ENCODE measurements at places on chromosomes 5 and 9.

GRCh38 chr5:135215617-135216470, 181.8 kb upstream of the PITX1 start:
- no peak for DNase-seq

- no peak for DNase-seq
These were observed 189.1 kb downstream of the ADGRV1 start for GRCh38 chr5:90747693-90748092.

GRCh38 chr9:126024581-126025230, 277.5 kb downstream of the PBX3 start:
- DNase-seq: no peak

- DNase-seq: no peak
These were observed 8.6 kb downstream of the BHMT start for GRCh38 chr5:79120221-79120620.

DNA sequence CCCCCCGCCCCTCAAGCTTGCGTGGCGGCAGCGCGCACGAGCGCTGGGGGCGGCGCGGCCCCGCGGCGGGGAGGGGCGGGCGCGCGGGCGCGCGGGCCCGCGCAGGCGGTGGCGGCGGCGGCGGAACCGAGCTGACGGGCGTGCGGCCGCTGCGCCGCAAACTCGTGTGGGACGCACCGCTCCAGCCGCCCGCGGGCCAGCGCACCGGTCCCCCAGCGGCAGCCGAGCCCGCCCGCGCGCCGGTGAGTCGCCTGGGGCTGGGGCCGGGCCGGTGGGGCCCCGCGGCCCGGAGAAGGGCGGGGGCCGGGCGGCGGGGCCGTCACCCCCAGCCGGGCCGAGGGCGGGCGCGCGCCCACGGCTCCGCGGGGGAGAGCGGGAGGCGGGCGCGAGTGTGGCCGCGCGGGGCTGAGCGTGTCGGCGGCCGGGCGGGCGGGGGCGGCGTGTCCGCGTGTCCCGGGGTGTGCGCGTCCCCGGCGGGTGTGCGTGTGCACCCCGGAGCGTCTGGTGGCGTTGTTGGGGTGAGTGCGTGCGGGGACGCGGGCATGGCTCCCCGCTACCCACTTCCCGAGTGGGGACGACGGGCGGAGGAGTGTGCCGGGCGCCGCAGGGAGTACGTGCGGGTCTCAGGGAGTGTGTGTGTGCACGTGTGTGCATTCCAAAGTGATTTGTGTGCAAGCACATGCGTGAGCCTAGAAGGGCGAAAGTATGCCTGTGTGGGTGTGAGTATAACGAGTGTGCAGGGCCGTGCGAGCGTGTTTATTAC, at the start of gene NEK6:
NEK6 (plus strand) TSS at position 106 of the 763 bp plus-strand sequence. CDS start 44,016 bp downstream, outside the sequence.
- no peak for DNase-seq

DNA sequence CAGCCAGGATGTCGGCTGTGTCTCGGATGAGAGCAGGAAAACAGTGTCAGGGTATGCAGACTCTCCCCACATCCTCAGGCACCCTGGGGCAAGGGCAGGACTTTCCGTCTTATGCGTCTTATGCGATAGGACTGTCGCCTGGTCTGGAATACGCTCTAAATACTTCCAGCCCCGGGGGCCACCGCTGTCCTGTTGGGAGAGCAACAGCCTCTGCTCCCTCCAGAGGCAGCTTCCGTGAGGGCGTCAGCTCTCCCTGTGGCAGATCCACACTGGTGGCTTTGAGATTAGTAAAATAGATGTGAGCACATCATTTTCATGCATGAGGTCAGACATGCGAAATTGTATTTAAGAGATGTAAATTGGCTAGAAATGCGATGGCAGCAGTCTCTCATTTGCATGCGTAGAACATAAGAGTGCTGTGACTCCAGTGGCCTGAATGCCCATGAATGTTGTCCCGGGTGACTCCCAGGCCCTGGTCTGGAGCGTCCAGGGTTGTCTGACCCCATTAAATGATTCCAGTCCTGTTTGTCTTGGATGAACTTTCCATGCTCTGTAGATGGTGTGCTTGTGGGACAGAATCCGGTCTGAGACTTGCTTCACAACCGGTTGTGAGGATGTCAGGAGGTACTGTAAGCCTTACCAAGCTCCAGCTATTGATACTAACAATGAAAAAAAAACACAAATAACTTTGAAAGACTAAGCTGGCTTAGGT, 228.2 kb downstream of the SYK start:
- no peak for DNase-seq

DNA sequence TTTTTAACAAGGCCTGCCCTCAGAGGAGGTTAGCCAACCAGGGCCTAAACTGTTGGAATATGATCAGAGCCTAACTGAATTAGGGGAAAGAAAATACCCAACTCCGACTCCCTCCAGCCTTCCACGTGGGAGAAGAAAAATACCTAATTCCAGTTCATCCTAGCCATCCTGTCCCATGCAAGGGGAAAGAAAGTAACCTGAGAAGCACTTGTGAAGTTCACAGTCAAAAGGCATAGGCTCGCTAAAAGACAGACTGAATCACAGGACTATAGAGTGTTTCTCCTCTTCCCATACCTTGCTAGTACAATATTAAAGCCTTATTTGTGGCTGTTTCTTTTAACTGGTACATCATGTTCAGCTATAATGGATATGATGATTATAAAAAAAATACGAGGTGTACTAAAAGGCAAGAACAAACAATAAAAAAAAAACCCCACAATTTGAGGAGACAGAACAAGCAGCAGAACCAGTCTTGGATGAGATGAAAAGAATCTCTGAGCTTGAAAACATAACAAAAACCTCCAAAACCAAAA, 18.0 kb upstream of the ATP10B start:
- no peak for DNase-seq

GRCh38 chr5:11212706-11213105, 451.7 kb upstream of the DAP start:
- DNase-seq: no peak

DNA sequence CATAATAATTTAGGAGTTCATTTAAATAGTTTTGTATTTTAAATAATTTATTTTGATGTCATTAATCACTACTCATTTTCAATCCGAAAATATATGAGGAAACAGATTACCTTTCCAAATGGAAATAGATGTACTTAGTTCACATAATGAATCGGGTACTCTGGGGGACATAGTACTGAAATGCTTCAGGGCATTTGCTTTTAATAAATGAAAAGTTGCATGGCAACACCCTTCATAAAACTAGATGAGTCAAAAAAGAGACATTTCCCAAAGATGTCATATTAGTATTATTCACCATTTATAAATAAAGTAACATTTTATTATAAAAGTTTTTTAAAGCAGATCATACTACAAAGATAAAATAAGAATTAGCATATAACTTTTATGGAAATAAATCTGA, 177.8 kb downstream of the MCTP1 start:
- DNase-seq: no peak

DNA sequence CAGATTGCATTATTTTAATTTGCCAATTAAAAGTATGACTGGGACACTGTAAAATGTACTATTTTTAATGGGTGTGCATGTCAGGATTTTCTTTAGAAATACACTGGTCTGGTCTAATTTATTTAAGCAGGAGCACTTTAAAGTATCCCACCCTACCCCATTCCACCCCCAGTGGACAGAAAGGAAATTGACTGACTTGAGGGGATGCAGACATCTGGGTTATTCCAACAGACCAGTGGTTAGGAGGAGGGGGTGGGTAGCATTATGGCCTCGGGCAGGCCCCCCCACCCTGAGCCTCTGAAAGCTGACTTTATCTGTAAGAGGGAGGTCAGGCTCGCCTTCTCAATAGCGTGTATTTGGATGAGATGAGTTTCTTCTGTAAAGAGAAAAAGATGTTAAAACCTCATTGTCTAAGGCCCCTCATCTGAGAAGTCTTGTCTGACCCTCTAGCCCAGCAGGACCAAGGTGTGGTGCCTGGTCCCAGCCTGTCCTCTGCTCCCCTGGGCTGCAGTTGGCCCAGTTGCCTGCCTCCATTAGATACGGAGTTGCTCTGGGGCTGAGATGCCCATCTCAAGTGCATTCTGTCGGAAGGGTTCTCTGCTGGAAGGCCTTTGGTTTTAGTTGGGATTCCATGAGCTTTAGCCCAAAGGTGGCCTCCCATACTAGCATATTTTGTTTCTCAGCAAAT, 4.4 kb downstream of the HNRNPAB start:
- DNase-seq: no peak

DNA sequence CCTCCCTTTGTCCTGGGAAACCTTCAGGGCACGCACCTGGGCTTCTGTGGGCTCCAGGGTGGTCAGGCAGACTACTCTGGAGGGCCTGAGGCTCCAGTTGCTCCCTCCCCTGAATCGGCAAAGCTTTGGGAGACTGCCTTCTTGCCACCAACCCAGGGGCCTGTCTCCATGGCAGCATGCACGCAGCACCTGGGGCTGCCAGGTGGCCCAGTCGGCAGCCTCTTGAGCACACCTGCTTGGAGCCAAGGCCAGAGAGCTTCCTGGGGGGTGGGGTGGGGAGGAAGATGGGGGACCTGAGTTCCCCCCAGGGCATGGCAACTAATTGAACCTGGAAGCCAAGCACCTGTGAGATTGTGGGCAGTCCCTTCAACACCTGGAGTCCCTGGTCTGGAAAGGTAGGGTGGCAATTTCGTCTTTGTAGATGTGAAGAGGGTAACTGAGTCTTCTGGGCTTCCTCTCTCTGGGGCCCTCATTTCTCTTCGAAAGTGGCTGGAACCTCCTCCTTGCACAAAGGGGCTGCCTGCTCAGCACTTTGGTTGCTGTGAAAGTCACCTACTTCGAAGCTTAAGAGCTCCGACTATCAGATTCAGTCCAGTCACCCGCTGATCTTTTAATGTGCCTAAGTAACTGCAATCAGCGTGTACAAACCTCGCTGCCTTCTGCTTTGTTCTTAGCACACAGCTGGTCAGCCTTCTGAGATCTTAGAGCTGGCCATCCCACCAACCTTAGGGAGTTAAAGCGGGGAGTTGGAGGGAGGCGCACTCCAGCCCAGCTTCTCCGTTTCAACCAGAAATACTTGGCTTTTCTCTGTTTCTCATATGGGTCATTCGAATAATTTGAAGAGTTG, 4.0 kb downstream of the RNF183 start:
- DNase-seq: peak; percentile 83

DNA sequence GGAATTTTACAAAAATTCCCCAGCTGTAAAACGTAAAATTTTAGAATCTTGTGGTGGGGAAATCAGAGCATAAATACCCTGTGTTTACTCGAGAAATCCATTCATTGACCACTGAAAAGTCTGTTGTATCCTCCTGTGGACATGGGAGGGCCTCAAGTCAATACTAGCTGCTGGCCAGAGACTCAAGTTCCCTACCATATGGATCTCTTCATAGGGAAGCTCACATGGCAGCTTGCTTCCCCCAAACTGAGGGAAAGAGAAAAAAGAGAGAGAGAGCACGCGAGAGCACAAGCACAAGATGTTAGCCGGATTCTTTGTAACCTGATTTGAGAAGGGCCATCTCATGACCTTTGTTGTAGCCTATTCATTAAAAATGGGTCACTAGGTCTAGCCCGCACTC, 591.9 kb downstream of the LRRC70 start:
- DNase-seq: no peak

- DNase-seq: peak; percentile 14
These were observed at the start of gene P4HA2 for GRCh38 chr5:132227485-132228240. P4HA2 (minus strand) TSS chr5:132227853; CDS start chr5:132218626, 9,227 bp downstream.

DNA sequence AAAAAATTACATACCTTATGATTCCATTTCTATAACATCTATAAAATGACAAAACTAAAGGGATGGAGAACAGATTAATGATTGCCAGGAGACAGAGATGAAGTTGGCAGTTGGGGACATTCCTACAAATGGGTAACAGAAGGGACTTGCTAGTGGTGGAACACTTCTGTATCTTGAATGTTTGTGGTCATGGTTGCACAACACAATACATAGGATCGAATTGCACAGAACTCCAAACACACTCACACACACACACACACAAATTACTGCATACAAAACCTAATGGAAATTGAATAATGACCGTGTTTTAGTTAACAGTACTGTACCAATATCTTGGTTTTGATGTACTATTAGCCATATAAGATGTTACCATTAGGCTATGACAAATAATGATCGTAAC, 330.7 kb upstream of the POU5F2 start:
- no peak for DNase-seq

GRCh38 chr9:91100878-91101450, 260.8 kb downstream of the AUH start:
- no peak for DNase-seq

DNA sequence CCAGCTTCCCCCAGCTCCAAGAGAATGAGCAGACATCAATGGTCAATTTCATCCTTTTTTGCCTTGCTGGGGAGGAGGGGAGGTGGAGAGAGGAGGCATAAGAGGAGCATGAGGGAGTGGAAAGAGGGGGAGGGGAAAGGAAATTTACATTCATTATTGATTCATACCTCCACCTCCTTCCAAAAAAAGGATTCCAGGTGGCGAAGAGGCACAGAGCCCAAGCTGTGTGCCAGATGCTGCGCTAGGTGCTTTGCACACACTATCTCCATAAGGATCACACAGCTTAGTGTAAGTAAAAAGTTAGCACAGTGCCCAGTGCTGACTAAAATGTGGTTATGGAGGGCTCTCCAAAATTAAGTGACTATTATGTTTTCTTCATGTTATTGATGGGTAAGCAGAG, 11.0 kb downstream of the ASTN2 start:
- peak; percentile 96 for DNase-seq

GRCh38 chr9:97506787-97507186, 5.3 kb downstream of the TMOD1 start:
- no peak for DNase-seq

GRCh38 chr5:106601620-106602019, 1069.1 kb downstream of the EFNA5 start:
- no peak for DNase-seq

DNA sequence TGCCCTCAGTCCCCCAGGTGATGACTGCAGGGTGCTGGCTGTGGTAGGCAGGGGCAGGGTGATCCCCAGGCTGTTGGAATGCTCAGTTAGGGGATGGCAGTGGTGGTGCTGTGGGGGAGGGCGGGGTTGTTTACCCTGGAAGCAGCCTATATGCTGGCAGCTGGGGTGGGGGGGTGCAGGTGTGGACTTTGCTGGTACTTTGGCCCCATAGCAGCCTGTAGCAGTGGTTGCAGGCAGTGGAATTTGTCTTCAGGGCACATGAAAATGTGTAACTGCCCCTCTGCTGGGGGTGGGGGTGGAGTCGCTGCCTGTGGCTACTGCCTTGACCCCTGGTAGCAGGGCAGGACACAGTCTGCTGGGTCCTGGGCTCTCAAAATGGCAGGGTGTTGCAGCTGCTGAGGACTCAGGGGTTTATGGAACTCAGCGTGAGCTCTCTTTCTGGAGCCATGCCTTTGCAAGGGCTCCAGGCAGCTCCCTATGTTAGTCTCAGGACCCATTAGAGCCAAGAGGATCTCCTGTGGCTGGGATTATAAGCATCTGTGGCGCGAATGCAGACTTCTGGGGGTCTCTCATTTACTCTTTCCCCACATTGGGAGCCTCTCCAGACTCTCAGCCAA, 65.0 kb downstream of the RMI1 start:
- no peak for DNase-seq
